ENCODE measurements at places on chromosomes 16 and 17.

DNA sequence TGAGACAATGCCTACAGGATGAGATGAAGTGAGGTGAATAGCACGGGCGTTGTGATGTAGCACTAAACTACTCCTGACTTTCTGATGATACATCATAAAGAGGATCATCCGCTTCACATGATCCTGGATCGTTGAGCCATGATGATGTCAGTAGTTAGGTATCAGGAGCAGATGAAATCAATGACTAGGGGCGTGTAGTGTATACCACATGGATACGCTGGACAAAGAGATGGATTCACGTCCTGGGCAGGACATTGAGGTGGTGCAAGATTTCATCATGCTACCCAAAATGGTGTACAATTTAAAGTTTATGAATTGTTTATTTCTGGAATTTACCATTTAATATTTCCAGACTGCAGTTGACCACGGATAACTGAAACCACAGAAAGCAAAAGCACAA is 156.6 kb downstream of the ANKFN1 start:
- DNase-seq = no peak

GRCh38 chr16:57972306-57972705 is 1.4 kb upstream of the CNGB1 start:
- DNase-seq = no peak

DNA sequence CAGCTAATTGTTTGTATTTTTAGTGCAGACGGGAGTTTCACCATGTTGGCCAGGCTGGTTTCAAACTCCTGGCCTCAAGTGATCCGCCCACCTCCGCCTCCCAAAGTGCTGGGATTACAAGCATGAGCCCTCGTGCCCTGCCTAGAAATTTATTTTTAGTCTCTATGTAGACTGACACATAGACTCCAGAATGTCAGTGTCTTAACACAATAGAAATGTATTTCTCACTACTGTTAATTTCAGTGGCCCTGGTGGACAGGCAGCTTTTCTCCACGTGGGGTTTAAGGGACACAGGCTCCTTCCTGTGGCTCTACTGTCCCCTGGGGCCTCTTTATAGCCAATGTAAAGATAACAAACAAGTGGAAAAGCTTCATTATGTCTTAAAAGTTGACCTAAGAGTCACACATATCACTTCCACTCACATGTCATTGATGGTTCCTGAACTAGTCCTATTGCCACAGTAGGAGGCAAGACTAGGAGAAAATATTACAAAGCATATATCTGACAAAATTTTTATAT is 43.8 kb downstream of the COPRS start:
- DNase-seq = no peak

- no peak for DNase-seq
Measured at GRCh38 chr16:12881182-12881581, 20.2 kb upstream of the SHISA9 start.

- peak; percentile 66 for DNase-seq
Measured at GRCh38 chr17:78360371-78361224, 721 bp upstream of the SOCS3 start.

- no peak for DNase-seq
Measured at GRCh38 chr17:82865274-82865673, 25.5 kb upstream of the ZNF750 start.

- DNase-seq = no peak
Measured at GRCh38 chr16:53081686-53082407, 27.1 kb downstream of the CHD9 start.

GRCh38 chr17:44995436-44996001 is 27.4 kb upstream of the C1QL1 start:
- no peak for DNase-seq
